Stimulated activated CD4-positive, alpha-beta T cell treated with anti-CD3 and anti-CD28 coated beads, Interleukin-1b, Interleukin-23, amount 100 ng/mL, for 24 hours (primary cell): ENCODE measurements at places on chromosomes 11 and 22.

DNA sequence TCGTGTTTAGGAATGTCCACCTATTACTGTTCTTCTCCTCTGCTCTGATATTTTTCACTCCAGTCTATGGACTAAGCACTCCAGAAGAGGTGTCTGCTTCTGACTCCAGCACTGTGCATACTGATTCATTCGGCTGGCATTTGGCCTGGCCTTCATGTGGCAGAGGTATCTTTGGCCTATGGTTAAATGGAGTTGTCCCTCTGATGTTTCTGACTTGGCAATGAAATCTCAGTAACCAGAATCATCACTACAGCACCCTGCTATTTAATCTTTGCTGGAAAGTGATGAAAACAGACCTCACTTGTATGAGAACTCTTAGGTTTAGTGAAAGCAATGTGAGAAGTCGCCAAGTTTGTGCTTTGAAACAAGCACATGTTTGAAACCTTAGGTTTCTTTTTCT lies 155.2 kb downstream of the MAML2 start:
- DNase-seq: no peak

DNA sequence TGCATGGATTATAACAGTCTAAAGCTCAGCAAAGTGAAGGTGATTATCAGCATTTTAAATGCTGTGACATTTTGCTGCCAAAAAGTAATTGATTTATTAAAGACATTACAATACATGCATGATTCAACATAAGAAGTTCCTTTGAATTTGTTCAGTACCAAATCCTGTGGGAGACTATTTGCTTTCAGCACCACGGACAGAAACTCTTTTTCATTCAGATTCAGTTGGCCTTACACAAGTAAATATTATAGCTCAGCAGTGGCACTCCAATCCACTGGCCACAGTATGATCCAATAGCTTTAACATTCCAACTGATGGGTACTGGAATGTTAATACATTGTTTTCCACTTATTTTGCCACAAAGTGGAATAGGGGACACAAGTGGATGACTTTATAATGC lies 806.7 kb downstream of the NTM start:
- DNase-seq: no peak

DNA sequence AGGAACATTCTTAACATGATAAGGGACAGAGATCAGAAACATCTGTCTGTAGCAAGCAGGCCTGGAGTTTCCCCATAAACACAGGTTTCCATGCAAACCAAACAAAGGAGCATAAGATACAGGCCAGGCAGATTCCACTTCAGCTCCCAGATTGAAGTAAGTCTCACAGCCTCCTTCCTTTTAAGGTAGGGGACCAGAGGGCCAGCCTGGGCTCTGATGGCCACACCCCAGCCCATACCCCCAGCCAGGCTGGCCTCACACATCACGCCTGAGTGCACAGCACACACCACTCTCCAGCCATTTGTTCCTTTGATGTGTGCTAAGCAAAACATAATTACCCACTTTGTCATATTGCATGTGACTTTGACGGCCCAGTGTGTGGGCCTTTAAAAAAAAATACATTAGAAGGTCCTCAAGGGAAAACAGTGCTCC lies 518.7 kb downstream of the NTM start:
- no peak for DNase-seq

- DNase-seq: no peak
These were observed 4.4 kb downstream of the NAGA start for GRCh38 chr22:42066126-42066761.

GRCh38 chr11:126370016-126370415 lies 14.5 kb downstream of the ST3GAL4 start:
- no peak for DNase-seq

DNA sequence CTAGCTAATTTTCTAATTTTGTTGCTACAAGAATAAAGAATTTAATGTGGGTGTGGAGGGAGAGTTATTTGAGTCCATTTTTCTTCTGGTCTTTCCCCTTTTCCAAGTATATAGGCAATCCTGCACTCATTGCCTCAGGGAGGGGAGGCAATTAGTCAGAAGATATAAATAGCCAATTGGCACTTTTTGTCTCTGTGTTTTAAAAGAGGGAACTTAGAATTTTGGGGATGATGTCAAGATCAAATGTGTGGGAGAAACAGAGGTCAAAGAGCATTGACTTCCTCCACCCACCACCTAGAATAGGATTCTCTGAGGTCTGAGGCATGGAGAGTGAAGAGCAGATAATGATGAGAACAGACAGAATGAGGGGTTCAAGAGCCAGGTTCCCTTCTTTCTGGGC lies 120.3 kb upstream of the ZC3H12C start:
- DNase-seq: no peak

- no peak for DNase-seq
These were observed 45.4 kb upstream of the ATXN10 start for GRCh38 chr22:45626198-45626651.

DNA sequence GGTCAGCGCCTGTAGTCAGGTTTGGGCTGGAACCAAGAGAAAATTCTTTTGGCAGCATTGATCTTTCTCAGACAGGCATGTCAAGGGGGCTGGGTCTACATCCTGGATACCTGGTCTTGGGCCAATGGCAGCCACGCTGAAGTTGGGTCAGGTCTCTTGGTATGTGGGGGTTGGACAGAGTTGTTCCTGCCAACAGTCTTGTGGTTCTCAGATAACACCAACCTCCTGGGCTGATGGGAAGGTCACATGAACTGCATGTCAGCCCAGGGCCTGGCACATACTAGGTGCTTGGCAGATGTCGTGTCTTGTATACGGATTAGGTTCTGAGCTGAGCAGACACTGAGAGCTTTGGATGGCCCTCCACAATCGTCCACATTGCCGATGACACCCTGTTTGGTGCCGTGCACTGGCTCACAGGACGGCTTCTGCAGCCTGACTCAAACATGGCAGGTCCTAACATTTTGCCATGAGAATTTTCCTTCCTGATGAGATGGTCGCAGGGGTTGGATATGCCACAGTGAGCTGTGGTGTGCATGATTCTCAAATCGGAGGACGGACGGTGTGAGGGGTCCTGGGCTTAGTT lies 42.0 kb downstream of the FBLN1 start:
- no peak for DNase-seq

GRCh38 chr22:39748877-39749276 lies 144.7 kb downstream of the ENTHD1 start:
- DNase-seq: no peak

- no peak for DNase-seq
These were observed 10.2 kb downstream of the YPEL4 start for GRCh38 chr11:57639321-57640067.

DNA sequence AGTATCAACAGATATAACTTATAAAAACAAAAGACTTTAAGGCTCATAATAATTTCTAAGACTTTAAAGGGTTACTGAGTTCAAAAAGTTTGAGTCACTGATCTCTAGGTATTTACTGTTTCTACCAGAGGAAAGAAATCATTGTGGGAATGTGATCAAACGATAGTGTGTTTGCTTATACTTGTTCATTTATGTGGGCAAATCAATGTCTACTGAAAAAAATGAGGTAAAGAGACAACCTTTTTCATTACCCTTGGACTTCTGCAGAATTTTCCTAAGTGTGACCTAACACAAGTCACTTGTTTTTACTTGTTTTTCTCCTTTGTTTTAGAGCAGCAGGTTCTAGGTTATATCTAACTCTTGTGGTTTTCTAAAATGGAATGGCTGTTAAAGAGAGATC lies 65.4 kb downstream of the PRR5L start:
- DNase-seq: no peak

GRCh38 chr11:2510626-2511402 lies 66.0 kb downstream of the KCNQ1 start:
- DNase-seq: no peak

GRCh38 chr11:36008584-36008983 lies 64.7 kb downstream of the LDLRAD3 start:
- DNase-seq: no peak

GRCh38 chr22:26482161-26482560 lies 1.4 kb downstream of the HPS4 start:
- no peak for DNase-seq

DNA sequence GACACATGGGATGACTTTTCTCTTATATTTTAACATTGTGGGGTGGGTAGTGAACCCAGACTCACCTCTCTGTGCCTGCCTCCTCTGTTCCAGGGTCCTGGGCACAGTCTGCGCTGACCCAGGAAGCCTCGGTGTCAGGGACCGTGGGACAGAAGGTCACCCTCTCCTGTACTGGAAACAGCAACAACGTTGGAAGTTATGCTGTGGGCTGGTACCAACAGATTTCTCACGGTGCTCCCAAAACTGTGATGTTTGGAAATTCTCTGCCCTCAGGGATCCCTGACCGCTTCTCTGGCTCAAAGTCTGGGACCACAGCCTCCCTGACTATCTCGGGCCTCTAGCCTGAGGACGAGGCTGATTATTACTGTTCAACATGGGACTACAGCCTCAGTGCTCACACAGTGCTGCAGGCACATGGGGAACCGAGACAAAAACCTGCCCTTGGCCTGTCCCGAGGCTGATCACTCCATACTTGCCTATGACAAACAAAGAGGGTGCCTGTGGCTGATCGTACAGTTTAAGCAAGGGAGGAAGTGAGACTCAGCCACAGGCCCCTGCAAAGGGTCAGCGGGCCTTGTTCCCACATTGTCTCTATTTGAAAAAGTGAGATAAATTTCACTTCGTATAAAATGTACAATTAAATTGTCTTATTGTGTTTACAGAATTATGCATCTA lies 43.7 kb upstream of the TOP3B start:
- DNase-seq: no peak

- DNase-seq: no peak
These were observed 2.2 kb upstream of the ABTB2 start for GRCh38 chr11:34360046-34360445.

DNA sequence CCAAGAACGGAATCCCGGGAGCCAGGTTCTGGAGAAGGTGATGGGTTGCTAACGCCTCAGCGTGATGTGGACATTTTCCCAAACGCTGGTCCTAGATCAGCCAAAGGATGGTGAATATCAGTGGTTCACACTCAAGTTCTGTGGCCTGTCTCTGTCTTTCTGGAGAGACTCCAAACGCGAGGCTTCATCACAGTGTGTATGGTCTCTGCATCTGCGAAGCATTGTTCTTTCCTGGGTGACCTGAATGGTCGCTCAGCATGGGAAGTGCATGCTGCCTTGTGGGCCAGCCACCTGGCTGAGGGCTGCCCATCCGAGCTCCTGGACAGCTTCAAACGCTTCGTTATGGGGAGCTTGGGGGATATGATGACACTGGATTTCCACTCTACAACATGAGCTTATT lies 810.0 kb downstream of the TBC1D22A start:
- no peak for DNase-seq

GRCh38 chr22:25404928-25405816 lies 159.3 kb upstream of the GRK3 start:
- peak; percentile 61 for DNase-seq

GRCh38 chr11:75246671-75247350 lies 6.2 kb downstream of the TPBGL start:
- DNase-seq: no peak

- DNase-seq: no peak
These were observed 15.5 kb downstream of the CLMP start for GRCh38 chr11:123179586-123179985.

GRCh38 chr11:123061403-123062157 lies at the start of gene HSPA8:
Gene HSPA8, minus strand, starts transcription at chr11:123062136. Its CDS starts 812 bp downstream, at chr11:123061324.
- peak; percentile 69 for DNase-seq

DNA sequence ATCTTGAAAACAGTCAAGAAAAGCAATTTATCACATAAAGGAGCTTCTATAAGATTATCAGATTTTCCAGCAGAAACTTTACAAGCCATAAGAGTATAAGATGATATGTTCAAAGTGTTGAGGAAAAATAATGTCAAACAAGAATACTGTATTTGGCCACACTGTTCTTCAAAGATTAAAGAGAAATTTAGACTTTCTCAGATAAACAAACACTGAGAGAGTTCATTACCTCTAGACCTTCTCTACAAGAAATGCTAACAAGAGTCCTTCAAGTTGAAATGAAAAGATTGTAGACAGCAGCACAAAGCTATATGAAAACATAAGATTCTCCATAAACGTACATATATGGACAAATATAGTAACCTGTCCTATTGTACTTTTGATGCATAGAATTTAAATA lies 8.0 kb upstream of the MTMR2 start:
- DNase-seq: no peak

DNA sequence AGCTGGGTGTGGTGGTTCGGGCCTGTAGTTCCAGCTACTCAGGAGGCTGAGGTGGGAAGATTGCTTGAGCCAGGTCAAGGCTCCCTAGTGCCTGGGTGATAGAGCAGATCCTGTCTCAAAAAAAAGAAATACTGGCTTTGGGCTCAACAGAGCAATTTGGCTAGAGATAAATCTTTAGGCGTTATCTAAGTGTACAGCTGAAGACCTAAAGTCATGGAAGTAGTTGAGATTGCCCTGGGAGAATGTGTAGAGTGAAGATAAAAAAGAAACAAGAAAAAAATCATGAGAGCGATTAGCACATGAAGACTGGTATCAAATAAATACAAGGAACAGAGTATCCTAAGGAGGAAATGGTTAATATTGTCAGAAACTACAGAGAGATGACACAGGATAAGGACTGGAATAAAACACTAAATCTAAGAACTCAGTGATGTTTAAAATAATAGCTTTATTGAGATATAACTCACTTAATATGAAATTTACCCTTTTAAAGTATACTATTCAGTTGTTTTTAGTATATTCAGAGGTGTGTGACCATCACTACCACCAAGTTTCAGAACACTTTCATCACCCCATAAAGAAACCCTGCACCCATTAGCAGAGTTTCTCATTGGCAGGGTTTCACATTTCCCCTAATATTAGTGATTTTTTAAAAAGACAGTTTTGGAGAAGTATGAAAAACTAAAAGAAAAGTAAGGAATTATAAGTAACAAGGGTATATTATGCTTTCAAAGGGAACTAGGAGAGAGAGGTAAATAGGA lies 20.7 kb downstream of the PIK3C2A start:
- no peak for DNase-seq

GRCh38 chr11:1942558-1943260 lies 4.4 kb upstream of the MRPL23 start:
- DNase-seq: no peak

GRCh38 chr11:72350752-72351151 lies 83.6 kb downstream of the CLPB start:
- DNase-seq: no peak
